ENCODE measurements at places on chromosomes 11 and 22.

- DNase-seq = no peak
Measured at GRCh38 chr11:31640611-31641010, 131.0 kb downstream of the ELP4 start.

DNA sequence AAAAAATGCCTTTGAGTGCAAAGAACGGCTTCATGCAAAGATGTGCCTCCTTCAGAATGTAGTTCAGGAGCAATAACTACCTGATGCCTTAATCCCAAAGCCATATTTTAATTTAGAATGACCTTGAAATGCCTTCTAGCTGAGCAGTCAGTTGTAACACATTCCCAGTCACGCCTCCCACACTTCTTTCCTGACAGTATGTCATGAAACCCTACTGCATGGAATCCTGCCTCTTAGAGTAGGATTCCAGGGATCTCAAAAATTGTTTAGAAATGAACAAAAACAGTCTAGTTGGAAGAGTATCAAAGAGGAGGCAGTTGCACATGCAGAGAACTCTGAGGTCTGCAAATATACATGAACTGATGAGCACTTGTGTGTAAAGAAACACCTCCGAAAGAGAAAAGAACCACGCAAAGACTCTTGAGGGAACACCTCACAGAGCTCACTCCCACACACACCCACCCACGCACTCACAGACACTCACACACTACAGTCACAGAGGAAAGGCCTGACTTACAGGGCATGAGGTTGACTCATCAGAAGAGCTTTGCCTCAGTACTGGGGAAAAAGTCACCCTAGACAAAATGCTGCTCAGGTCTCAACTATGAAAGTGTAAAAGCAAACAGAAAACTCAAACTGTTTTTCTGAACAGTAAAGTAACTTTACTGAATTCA lies 77.4 kb downstream of the GGTLC2 start:
- DNase-seq = peak; percentile 47

GRCh38 chr11:109015283-109015682 lies 350.4 kb downstream of the DDX10 start:
- no peak for DNase-seq

DNA sequence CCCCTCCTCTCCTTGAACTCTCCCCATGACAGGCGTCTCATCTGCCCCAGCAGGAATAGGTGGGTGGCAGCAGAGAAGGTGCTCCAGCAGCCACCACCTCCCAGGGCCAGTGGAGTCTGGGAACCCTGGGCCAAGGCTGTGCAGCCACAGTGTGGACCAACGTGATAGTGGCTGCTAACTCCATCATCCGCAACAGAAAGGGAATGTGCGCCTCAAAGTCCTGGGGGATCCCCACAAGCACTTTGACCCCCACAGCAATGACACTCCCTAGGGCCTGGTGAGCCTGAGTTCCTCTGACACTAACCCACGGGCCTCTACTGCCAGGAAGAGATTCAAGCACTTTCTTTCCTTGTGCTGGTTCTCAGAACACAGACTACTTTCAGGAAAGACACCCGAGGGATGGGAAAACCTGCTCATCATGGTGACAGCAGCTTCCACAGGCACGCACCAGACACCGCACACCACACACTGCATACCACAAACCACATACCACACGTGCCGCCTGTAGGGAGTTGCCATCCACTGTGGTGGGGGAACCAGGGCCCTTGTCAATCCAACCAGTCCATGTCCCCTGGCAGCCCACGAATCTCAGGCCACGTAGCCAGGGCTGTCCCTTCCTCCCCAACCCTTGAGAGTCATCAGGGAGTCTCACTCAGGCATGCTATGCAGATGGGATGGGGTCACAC lies 3.4 kb upstream of the SLC25A1 start:
- no peak for DNase-seq

- DNase-seq = no peak
Measured at GRCh38 chr22:32695451-32695891, 106.0 kb upstream of the TIMP3 start.

GRCh38 chr11:105401269-105401809 lies 208.5 kb upstream of the GRIA4 start:
- no peak for DNase-seq

GRCh38 chr22:17047656-17048055 lies 37.1 kb upstream of the IL17RA start:
- DNase-seq = no peak
